Stimulated activated CD4-positive, alpha-beta T cell treated with anti-CD3 and anti-CD28 coated beads, TNF-alpha, amount 100 ng/mL, for 24 hours (primary cell): ENCODE measurements at places on chromosomes 16 and 17.

DNA sequence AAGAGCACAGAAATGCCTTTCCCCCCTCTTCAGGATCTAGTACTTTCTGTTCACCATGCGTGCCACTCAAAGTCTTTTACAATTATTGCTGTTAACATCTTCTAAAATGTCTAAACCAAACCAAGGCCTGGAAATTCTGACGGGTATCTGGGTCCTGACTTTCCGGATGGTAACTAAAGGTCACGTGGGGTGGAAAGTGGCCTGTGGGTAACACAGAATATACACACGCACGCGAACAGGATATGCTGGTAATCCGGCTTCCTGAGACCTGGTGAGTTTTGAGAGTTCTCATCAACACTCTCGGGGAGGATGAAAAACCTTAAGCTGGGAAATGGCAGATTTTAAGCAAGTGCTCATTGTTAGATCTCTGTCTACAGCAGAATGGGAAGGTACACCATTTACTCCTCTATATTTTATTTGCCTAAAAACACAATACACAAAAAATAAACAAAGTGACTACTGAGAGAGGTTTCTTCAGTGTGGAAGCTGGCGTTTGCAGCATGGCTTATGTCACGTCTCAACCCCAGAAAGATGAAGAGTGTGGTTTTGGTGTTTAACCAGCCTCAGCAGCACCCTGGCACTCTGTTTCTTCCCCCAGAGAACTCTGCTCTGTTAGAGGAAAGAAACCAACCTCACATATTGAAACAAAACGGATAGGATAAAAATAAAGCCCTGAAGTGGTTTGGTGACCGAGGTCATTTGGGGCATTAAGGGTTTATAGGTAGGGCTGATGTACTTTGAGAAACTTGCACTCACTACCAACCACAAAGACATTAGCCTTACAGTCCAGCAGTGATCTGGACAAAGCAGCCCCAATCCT is 37.3 kb downstream of the SMG6 start:
- DNase-seq = peak; percentile 80

- no peak for DNase-seq
Observed at GRCh38 chr17:75500419-75501216, 14.7 kb downstream of the CASKIN2 start.

- no peak for DNase-seq
Observed at GRCh38 chr16:78399384-78399783, 299.9 kb downstream of the WWOX start.

DNA sequence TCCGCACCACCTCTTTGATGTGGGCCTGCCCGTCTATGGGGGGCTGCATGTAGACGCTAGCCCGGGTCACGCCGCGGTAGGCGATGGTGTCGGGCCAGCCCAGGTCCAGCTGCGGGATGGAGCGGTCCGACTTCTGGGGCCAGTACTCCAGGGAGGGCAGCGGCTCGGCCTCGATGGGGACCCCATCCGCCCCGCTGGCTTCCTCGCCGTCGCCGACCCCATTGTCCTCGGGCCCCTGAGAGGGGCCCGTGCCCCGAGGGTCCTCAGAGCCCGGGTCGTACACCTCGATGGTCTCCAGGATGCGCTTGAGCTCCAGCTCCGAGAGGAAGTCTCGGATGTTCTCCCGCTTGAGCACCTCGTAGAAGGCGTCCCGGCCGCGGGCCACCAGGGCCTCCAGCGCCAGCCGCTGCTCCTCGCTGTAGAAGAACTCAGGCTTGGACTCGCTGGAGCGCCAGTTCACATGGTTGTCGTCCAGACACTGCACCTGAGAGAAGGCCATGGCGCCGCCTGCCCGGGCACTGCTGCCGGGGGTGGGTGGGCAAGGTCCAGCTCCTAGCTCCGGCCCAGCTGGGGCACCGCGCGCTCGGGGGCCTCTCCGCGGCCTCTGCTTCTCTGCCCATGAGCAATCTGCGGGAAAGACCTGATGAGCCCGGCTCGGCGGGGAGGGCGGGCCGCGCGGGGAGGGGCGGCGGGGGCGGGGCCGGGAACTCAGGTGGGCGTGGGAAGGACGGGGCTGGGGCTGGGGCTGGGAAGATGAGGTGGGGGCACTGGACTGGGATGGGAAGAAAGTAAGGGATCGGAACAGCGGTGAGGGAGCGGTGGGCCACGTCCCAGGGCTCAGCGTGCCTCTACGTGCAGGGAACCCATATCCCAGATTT is 782 bp downstream of the FAM83G start:
- DNase-seq = peak; percentile 22

DNA sequence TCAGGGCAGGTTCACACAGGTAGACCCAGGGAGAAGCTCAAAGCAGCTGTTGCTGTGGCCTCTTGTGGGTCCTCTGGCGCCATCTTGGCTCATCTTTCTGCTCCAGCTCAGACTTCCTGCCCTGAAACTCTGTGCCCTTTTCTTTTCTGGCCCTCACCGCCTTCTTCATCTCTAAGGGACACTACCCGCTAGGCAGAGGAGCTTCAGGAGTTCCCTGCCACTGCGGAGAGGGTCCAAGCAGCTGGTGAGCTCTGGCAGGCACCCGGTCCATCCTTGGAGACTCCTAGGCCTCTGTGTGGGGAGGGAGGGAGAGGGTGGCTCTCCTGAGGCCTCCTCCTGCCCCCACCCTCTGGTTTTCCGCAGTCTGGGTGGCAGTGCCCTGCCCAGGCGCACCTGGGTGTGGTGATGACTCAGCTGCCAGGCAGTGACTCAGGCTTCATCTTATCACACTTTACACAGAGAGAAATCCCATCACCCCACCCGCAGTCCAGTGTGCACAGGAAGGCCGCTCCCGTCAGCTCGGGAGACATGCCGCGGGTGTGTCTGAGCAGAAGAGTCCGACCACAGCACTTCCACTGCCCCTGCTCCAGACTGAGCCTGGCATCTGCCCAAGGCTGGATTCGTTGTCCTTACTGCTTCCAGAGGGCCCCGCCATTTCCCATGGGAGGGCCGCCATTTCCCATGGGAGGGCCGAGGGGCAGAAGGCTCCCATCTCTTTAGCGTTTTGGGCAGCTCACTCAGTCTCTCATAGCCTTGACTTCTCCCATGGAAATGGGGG is 7.3 kb downstream of the NT5C start:
- DNase-seq = peak; percentile 29

DNA sequence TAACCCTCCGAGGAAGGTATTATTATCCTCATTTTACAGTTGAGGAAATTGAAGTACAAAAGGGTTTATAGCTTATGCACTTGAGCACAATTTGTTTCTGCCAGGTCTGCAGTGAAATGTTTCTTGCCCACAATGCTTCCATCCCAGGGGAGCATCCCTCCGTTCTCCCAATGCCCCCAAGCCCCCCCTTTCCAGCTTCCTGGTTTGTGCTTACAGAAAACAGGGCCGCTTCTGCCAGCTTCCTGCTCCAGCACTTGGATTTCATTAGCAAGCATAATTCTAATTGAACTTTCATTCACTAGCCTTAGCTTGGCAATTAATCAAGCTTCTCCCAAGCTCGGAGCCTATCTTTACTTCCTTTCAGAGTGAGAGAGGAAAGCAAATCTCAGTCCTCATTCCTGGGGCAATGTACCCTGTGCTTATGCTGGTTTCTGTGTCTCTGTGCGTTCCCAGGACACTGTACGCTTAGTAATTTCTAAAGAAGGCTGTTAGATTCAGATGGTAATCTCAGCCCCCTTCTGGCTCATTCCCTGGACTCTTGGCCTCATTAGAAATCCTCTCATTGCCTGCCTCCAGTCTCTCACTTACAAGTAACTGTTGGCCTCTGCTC is 141.6 kb downstream of the HS3ST2 start:
- no peak for DNase-seq

GRCh38 chr16:89033304-89033703 is 56.3 kb upstream of the CBFA2T3 start:
- no peak for DNase-seq

DNA sequence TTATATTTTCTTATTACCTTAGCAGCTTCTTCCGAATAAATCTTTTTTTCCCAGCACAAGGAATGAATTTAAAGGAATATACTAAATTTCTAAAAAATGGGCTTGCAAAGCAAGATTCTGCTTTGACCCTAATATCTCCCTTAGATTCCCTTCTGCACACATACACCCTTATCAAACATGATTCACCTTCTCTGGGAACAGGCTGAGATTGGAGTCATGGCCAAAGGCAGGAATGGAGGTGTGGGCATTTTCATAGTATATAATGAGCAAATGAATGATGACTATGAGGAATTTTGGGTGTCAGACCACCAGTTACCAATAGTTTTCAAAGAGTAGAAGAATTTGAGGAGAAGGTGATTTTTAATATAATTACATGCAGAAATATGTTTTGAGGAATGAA is 231.3 kb upstream of the CDH11 start:
- no peak for DNase-seq

- no peak for DNase-seq
Observed at GRCh38 chr16:88822281-88823040, 10.7 kb upstream of the APRT start.

DNA sequence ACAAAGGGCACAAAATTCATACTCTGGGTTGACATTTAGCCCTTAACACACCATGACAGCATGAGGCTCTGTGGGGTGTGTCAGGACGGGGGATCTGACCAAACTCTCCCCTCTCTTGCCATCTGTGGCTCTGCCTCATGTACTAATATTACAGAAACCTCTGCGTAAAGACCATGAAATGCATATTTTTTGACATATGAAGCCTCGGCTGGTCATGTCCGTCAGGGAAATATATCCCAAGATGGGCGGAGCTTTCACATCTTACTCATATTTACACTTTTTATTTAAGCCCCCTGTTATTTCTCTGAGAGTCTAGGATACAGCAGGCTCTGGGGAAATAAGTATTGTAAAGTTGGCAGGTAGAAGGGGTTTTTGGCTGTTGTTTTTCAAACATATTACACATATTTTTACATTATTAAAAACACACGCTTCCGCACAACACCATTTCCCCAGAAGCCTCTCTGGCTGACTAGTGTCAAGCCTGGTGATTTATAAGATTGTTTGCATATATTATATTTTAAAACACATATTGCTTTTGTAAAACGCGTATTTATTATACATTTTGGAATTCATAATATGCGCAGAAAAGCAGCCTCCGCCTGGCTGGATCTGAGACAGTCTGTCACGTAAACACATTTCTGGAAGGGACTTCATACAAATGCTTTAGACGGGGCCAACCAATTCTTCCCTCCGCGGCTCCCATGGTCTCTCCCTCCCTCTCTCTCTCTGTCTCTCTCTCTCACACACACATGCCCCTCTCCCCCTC is 237.7 kb upstream of the ZFHX3 start:
- DNase-seq = no peak

DNA sequence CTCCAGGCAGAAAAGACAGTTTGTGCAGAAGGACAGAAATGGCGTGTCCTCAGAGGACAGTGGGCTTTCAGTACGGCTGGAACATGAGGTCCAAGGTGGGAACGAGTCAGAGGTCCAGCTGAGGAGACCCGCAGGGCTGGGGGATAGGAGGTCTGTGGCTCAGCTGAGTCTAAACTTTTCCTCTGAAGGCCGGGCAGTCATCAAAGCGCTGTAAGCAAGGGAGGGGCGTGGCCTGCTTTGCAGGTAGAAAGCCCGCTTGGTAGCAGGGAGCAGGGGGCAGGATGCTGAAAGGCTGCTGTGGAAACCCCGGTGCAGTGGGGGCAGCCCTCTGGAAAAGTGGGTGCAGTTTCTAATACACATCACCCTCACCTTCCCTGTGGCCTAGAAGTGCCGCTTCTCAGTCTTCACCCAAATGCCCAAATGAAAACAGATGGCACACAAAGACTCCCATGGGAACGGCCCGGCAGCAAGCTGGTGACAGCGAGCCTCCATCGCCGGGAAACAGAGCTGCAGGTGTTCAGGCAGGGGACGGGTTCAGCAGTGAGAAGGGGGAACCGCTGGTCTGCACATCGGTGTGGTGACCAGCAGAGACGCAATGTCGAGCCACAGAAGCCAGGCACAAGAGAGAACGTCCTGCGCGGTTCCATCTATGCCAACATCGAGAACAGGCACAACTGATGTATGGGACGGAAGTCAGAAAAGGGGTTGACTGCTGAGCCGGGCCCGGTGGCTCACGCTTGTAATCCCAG is 12.2 kb upstream of the OSGIN1 start:
- no peak for DNase-seq

- DNase-seq = no peak
Observed at GRCh38 chr17:79251824-79252223, 177.2 kb downstream of the ENGASE start.

GRCh38 chr17:70102531-70102930 is 27.5 kb downstream of the KCNJ16 start:
- no peak for DNase-seq

GRCh38 chr16:29700253-29700987 is 21.4 kb downstream of the QPRT start:
- peak; percentile 59 for DNase-seq

DNA sequence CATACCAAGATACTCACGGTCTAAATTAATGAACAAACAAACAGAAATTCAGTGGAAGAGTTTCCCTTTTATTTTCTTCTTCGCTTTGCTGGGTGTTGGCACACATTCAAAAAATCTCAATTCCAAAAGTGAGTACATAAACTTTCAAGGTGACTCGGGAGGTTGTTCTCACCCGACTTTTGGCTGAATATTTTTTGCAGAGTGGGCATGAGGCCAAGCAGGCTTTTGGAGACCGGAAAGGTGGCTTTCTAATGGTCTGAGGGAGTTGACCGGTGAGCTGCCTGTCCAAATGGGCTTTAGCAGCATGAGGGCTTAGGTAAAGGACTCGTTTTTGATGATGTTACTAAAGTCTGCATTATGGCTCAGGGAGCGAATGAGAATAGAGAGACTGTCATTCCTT is 318.7 kb downstream of the CPPED1 start:
- DNase-seq = no peak

GRCh38 chr17:2335726-2336214 is 487 bp downstream of the TSR1 start:
- DNase-seq = no peak

GRCh38 chr17:74457146-74457819 is 9.2 kb upstream of the CD300A start:
- DNase-seq = peak; percentile 64

DNA sequence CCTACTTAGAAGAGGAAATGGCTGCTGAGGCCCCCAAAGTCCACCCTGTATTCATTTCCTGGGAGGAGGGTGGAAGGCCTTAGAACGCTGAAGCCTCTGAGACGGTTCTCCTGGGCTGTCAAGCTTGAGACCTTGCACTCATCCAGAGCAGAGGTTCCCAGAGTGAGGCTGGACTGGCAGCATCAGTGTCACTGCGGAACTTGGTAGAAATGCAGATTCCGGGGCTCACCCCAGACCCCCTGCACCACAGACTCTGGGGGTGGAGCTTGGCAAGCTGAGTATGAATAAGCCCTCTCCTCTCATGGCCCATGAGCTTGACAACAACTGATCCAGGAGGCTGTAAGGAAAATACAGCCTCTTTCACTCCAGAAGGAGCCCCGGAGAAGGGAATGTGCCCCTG is 218.3 kb downstream of the IRF8 start:
- DNase-seq = no peak
